ENCODE measurements at places on chromosomes 3 and 15.

DNA sequence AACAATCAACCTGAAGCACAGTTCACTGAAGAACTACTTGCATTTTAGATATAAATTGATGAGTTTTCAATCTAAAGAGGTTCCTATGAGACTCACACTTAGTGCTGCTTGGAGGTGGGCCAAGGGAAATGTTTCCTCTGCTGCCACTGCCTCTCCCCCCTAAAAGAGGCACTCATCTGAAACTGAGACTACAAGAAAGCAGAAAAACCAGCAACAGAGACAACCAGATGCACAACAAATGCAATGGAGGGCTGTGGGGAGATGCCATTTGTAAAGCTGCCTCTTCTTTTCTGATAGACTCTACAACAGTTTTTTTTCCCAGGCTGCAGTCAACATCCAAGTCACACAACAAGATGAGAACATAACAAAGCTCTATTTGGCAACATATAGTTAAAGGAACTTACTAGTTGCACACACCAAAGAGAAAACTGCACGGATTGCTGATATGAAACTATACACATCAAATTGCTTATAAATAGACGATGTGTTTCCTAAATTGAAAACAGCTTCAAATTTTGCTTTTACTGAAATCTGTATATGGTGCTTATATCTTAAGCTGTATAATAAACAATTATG lies 11.0 kb downstream of the TSPAN3 start:
- DNase-seq: no peak

DNA sequence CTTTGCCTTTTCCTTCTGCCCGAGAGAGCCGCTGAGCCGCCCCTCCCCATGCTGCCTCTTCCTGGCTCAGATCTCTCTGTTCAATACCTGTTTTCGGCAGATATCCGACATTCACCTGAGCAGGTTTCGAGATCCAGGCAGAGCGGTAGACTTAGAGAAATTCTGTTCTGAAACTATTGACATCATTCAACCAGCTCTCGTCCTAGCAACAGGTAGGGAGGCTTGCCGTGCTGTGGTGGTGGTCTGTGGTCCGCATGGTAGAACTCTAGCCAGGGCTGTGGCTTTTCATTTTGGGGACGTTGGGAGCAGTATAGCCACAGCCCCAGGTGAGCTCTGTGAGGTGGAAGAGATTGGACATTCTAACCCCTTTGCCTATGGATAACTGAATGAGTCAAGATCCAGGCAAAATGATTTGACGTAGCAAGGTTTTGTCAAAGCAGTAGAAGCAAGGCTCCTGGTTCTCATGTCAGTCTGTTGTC lies 810 bp downstream of the TMEM62 start:
- DNase-seq: no peak

DNA sequence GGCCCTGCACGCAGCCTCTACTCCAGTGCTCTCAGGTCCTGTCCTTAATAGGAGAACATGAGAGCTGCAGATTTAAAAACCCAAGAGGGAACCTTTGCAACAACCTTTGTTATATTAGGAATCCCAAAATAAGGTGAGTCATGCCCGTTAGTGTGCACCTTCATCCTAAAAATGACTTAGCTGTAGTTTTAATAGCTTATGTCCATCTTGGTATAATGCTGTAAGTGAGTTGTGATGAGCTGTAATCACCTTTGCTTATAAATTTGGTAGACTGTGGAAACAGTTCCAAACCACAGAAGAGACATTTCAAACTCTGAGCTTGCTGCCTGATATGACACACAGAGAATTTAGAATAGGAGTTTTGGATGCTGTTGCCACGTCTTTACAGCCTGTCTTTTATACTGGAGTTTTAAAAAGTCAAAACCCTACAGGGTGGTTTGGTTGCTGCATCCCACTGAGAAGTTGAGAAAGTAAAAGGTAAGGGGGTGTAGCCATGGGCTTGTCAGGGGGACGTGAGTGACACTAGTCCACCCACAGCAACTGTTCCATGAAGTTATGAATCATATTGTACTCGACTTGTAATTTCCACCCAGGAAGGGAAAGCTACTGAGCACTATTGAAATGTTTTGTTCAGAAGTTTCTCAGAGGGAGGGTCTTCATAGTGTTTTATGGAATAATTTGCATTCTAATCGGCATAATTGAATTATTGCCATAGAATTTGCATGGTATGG lies 27.4 kb upstream of the CD47 start:
- no peak for DNase-seq

DNA sequence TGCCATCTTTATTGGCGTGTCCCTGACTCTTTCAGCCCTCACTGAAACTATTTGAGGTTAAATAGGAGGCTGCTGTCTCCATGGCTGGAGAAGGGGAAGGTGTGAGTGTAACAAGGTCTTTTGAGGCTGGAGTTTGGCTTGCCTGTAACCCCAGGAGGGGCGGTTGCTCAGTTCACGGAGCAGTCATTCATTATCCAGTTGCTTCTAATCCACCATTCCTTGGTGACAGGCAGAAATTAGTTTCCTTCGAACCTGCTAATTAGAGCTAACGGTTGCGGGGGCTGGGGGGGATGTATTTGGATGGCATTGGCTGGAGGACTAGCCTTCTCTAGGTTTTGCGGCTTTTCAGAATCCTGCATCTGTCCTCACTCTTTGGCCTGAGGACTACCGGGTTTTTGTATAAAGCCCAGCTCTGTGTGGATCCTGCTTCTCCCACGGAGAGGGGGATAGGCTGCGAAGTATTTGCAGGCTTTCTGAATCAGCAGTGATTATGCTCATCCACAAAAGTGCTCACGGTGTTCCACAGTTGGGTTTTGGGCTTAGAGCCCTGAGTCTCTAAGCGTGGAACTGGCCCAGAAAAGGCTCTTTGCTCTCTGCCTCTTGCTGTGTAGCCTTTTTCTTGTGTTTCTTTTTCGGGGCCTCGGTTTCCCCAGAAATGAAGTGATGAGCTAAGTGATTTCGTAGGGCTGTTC lies 18.6 kb downstream of the FGD5 start:
- DNase-seq: no peak

DNA sequence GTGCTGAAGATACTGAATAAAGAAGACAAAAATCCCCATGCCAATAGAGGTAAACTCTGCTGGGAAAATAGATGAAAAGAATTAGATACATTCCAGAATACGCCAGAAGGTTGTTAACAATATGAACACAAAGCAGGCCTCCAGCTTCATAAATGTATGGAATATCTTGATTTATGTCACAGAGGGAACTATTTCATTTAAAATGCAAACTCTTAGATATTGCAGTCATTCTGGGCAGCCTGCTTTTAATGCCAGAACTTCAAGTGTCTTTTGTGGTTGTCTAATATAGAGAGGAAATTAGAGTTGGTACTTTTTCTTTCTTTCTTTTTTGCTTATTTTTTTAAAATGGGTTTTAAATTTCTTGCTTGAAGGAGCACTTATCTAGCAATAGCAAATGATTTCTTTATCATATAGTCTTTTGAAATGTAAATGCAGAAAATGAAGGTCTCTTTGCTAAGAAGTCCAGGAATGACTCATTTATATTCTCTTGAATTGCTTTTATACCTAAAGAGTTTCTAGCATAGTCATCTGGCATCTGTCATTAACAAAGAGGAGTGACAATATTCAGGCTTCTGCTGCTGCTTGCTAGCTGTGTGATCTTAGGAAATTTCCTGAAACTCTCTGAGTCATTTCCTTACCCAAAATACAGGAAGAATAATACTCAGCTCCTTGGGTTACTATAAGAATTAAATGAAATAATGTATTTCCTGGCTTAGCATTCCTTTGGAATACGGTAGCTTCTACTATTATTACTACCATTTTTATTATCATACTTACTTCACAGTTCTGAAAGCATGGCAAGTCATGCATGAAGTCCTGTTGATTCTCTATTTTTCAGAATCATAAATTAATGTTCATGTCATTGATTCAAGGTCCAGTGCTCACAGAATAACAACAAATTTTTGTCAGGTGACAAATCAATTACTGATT lies 527.6 kb downstream of the DIPK2A start:
- DNase-seq: no peak

DNA sequence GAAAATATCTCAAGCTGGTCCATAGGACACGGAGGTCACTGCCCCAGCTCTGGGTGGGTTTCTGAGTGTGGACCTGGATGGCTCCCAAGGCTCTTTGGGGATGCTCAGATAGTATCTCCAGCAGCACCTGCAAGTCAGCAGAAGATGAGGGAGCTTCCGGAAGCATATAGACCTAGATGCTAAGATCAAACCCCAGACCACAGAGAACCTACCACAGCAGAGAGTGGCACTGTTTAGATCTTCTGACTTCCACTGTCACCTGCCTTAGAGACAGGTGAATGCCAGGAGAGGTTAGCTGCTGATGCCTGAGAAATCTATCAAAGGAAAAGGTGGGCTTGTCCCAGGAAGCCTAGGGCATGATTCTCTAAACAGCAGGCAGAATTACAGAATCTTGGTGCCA lies 105.7 kb upstream of the TRPM1 start:
- DNase-seq: no peak

DNA sequence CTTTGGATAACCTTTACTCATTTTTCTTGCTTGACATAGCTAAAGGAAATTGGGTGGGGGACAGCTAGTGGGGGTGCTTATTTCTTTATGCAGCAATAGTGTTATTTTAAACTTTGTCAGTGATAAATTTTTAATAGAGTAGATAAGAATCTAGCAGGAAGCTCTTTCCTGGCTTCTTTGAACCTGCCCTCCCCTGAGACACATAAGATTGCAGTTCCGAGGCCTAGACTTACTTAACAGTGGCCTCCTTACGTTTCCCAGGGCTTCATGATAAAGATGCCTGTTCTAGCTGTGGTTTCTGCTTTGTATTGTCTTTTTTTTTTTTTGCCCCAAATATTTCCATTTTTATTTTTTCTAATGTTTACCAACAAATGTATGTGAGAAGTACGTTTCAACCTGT lies 170.1 kb downstream of the VPS8 start:
- DNase-seq: no peak

DNA sequence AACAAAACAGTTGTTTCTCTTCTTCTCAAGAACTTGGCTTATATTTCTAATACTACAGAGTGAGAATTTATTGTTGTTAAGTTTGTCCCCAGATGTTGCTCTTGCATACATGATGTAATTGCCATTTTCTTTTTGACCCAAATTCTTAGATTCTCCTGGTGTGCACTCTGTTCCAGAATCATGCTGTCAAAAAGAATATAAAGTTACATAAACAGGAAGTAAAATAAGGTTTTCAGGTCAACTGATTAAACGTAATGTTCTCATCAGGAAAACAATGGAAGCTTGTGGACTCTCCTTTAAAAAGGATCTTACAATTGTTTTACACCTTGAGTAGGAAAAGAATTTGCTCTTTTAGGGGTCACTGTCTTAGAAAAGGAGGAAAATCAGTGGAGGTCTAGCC lies 121.8 kb downstream of the ADAM10 start:
- DNase-seq: no peak

DNA sequence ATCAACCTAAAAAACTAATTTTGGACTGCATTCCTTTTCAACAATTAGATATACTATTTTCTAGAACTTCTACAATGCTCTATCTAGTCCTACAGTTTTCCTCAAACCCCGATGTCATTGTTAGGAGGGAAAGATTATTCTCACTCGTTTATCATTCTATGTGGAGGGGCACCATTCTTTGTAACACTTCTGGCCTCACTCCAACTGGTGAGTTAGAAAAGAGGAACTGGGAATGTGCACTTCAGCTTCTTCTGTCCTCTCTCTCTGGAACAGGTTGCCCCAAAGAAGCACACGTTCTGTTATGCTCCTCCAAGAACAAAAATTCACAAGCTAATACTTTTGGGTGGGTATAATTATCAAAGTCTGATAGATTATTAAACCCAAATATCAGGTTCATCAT lies 137.9 kb downstream of the UACA start:
- DNase-seq: no peak

DNA sequence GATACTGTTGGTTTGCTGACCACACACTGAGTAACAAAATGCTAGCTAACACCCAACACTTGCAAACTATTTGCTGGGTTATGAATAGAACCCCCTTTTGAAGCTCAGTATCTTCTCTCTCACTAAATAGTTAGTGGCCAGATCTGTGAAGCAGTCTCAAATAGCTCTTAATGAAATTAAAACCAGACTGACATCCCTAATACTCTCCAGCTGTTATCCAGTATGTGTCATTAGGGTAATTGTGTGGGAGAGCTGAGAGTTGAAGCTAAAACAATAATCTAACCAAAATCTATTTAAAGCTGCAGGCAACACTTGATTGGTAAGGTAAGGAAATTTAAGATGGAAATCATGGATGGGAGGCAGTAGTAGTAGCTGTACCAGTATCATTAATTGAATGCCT lies 110.4 kb upstream of the RORA start:
- DNase-seq: no peak

DNA sequence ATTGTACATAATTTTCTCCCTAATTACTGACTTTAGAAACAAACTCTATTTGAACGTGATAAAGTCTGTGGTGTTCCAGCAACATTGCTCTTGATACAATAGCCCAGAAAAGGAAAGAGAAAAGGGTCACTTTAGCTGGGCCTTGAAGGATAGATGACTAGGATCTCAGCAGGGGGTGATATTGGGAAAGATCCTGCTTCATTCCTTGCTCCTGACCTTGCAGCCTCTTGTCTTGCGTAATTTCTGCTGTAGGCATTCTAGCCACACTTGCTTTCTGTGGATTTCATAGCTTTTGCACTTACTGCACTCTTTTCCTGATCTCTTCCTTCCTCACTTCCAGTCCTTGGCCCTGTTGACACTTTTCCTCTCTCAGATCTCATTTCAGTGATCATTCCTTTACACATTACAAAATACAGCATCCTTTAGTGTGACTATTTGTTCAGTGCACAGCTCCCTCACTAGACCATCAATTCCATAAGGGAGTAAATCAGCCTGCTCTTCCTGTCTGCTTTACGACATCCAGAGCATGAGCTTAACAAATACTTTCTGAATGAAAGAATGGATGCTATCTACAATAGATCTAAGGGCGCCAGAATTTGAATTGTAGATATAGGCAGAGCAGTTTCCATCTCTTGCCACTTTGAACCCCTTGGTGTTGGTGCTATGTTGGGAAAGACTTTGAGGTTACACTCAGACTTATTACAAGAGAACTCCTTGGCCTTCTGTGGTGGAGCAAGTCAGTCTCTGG lies 559.6 kb upstream of the MDFIC2 start:
- no peak for DNase-seq

GRCh38 chr3:99884484-99884883 lies 66.8 kb downstream of the CMSS1 start:
- DNase-seq: no peak

- DNase-seq: no peak
Measured at GRCh38 chr3:14405360-14406238, 3.2 kb downstream of the SLC6A6 start.

DNA sequence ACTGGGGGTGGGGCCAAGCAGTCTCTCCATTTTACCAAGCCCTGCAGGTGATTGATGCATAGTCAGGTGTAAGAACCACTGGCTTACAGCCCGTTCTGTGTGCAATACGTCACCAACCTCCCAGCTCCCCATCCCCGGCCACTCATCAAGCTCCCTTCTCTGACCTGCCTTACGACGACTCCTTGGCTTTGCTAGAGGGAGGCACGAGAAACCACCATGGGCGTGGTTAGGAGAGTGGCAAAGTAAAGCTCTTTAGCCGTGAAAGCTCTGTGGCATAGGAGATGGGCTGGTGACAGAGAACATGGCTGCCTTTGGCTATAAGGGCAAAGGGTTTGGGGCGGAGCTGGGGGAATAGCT lies 109.1 kb downstream of the BDH1 start:
- no peak for DNase-seq

Measured in stimulated activated naive CD8-positive, alpha-beta T cell treated with anti-CD3 and anti-CD28 coated beads, Interleukin-15, amount 100 ng/mL, for 72 hours (primary cell).